Kidney (tissue), 22 donors: ENCODE measurements at places on chromosomes 3 and 15. TPM values are rescaled to one million over a fixed set of nuclear protein-coding genes. Genes with fewer than 3 reads are reported as not detected.

- DNase-seq = no peak
Observed at GRCh38 chr3:132536442-132537153, 60.5 kb upstream of the ACKR4 start.

DNA sequence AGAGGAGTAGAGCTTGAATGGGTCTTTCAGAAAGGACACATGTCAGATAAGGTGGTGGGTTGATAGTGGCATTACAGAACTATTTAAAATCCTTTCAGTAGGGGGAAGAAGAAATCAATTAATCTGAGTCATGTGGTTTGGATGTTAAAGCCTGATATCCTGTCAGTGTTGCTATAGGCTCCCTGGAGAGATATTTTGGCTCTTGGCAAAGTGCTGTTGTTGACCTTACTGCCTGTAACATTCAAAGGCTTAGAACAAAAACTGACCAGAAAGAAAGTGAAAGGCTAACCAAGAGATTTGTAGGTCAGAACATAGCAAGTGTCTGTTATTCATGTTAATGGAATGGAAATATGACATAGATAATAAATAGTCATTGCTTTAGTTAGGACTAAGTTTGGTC lies 552.9 kb downstream of the DIPK2A start:
- DNase-seq = no peak

The SAMD7 gene
- not detected for total RNA-seq

DNA sequence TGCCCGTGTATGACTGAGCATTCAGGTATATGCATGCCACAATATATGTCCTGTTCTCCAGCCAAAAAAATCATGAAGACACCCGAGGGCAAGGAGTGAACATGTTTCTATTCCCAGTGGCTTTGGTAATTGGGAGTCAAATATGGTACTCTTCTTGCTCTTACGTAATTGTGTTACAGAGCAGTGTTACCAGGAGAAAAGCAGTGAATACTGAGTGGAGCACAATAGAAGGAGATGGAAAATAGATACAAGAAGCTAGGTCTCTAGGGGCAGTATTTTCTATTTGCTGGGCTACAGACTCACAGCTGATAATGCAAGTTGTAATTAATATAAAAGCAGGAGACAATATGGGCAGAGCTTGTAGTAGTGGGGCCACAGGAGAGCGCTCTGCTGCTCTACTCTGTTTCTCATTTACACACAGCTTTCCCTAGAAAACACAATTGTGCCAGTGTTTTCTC lies 13.2 kb downstream of the MEIS2 start:
- DNase-seq = no peak

The OIP5 gene
- 0.94 TPM for total RNA-seq

GRCh38 chr3:178353006-178353694 lies 183.1 kb upstream of the KCNMB2 start:
- DNase-seq = no peak

DNA sequence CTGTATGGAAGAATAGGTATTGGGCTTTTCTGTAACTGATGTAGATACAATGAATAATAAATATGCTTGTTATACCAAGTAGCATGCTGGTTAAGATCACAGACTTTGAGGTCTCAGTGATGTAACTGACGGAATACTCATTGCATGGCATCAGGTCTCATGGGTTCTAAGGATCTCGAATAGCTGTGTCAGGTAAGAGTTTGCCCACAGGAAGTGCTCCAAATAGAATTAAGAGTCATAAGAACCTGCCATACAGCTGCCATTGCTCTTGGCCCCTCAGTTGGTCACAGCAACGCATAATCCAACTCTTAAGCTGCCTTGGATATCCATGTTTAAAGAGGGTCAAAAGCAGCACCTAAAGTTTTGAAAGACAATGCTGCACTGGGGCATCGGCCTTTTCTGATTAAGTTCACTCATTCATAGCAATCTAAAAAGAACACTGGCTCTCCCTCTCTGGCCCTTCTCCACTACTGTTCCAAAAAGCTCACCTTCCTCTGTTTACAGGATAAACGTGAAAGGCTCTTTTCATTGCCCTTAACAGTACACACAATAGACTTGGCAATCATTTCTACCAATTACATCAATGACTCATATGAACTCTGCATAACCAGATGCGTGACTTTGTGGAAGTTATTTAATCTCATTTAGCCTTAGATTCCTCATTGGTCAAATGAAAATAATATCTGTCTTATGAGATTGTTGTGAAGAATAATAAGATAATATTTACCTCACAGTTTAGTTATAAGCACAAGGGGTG lies 74.6 kb downstream of the ZBTB20 start:
- DNase-seq = no peak

The AADACL2 gene
- not detected for total RNA-seq

DNA sequence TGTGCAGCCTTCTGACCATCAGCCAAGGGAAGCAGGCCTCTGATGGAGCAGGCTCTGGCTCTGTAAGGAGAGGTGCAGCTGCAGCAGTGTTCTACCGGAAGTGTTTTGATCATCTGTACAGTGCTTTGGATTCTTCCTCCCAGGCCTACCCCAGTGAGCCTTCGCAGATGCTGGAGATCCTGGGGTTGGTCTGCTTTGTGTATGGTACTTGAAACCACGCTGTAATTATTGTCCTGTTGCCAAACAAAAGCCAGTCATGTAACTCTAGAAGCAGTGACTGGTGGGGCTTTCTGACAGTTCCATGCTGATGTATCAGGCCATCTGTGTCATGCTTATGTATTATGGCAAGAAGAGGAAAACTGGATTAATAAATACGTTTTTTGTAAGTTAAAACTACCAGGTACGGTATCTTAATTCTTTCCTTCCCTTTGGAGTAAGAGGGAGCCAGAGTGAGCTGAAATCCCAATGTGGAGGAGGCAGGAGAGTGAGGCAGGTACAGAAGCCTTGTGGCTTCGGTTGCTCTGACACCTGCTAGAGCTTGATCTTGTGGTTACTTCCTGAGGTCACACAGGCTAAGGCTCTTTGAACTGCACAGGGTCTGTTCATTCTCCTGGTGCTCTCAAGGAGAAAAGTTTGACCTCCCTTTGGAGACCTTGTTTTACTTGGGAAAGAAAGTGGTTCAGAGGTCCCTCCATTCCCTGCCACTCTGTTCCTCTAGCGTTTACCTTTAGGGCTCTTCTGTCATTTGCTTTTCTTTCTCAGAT lies 3.7 kb downstream of the TMEM42 start:
- no peak for DNase-seq

The PLCH1 gene
- 9.6 TPM for total RNA-seq
